Thyroid gland (tissue), 4 donors: ENCODE measurements at places on chromosomes 5 and 9. TPM values are rescaled to one million over a fixed set of nuclear protein-coding genes. Genes with fewer than 3 reads are reported as not detected.

GRCh38 chr5:179827680-179828079 lies 7.0 kb downstream of the SQSTM1 start:
- DNase-seq = no peak

- DNase-seq = no peak
Observed at GRCh38 chr5:147906326-147907095, at the start of gene C5orf46. C5orf46 (minus strand) TSS chr5:147906538; CDS start chr5:147906501, 37 bp downstream.

GRCh38 chr5:100668511-100668910 lies 133.3 kb downstream of the FAM174A start:
- DNase-seq = no peak

DNA sequence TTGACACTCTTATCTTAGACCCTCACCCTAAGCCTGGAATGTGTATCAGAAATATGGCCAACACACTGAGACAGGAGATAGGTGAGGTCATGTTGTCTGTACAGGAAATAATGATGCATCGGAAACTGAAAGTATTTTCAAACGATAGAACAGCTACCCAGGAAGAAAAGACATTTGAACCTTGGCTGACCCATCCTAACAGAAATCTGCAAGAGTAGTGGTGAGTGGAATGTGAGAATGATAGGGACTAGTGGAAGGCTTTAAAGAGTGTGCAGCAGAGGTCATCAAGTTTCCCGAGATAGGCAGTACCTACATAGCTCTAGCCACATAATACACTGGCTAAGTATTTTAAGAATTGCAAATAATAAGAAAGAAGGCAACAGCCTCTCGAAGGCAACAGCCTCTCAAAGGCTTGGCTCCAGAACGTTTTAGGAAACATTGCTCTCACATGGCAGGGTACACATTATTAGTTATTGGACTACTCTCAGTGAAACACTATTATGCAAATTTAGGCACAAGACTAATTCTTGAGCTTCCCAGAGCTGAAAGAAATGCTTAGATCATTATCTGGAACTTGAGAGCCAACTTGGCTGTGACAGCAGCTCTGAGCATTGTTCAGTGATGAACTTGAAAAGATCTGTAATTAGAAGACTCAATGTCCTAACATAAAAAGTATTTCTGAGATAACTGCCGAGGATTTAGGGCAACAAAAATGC lies 133.1 kb upstream of the FBXL7 start:
- DNase-seq = no peak

SIMC1 gene
- 14.9 TPM for total RNA-seq

DNA sequence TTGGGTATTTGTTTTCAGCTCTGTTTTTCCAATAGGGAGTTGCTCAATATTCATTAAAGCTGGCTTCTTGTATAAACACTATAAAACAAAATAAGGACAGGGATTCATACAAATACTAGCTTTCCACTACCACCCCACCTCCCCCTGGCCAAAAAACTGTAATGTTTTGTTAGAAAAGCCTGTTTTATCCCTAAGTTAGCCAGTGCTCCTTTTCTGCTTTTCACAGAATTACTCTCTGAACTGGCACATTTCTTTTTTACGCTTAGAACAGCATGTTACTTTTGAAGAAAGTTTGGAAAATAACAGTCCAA lies 147.4 kb upstream of the DMRT1 start:
- DNase-seq = no peak

DNA sequence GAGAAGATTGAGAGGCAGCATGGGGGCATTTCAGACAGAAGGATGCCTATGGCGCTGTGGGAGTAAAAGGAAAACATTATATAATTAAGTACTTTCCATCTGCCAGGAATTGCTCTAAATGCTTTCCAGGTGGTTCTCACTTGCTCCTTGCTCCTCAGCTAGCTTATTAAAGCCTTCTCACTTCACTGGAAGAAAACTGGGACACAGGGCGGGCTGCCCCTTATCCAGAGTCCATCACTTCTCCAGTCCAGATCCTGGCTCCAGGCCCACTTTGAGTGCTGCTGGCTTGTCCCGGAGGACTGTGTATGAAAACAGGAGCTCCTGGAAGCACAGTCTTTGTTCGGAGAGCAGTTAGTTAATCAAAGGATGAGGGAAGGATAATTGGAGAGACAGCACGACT lies 409.9 kb upstream of the ADAMTS16 start:
- no peak for DNase-seq

DNA sequence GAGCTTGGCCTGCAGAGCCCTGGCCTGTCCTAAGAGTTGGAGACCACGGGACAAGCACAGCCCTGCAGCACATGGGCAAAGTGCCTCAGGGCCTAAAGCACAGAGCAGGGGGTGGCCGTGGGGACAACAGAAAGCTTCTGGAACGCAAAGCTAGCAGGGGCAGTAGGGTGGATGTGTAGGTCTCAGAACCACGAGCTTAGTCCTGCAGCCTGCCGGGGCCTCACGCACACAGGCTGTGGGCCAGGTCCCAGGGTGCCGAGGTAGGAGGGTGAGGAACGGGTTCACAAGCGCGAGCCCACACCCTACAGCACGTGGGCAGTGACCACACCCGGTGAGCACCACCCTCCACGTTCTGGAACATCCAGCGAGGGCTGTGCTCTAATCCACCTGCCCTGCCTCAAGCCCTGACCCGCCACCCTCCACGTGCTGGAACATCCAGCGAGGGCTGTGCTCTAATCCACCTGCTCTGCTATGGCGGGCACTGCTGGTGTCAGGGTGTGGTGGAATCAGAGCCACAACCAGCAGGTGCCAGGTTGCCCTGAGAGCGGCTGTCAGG lies 9.3 kb downstream of the CLPTM1L start:
- no peak for DNase-seq

- peak; percentile 22 for DNase-seq
Observed at GRCh38 chr5:127878174-127878750, 175.1 kb downstream of the CCDC192 start.

DNA sequence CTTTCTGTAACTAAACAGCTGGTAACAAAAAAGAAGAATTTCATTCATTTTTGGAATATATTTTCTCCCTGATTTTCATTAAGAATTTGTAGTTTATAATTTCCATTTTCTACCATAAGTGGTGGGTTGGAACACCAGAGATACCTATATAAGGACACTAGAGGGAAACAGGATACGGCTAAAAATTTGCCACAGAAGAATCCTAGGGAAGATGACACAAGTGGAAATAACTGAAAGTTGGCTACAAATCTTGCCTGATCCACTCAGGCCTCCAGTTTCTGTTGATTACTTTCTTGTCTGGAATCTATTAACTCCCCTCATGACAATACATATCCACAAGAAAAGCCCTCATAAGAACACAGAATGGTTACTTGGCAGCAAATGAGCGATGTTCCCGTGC lies 46.8 kb downstream of the FREM1 start:
- DNase-seq = no peak

DNA sequence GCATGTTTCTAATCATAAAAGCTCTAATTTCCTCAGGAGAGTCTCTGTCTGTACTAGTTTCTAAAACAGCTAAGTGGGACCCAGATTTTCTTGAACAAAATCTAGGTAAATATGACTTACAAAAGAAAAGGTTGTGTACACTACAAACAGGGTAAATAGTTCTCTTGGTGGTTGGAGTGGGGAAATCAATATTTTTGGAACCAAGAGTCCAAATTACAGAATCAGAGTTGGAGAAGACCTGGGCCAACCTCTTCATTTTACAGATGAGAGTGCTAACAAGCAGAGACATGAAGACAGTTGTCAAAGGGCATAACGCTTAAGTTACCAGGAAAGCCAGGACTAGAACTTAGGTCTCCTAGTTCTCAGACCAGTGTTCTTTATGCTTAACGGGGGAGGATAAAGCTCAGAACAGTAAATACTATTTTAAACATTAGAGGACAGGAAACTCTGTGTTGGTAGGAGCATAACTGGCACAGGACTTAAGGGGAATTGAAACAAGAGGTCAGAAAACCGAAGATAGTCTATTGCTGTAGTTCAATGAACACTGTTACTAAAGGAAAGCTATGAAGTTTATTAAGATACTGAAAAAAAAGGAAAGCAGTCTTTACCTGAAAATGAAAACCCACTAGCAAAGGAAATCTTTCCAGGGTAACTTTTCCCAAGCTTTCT lies 9.3 kb upstream of the GOLGA1 start:
- no peak for DNase-seq

CCDC171 gene
- 8.1 TPM for total RNA-seq

DNA sequence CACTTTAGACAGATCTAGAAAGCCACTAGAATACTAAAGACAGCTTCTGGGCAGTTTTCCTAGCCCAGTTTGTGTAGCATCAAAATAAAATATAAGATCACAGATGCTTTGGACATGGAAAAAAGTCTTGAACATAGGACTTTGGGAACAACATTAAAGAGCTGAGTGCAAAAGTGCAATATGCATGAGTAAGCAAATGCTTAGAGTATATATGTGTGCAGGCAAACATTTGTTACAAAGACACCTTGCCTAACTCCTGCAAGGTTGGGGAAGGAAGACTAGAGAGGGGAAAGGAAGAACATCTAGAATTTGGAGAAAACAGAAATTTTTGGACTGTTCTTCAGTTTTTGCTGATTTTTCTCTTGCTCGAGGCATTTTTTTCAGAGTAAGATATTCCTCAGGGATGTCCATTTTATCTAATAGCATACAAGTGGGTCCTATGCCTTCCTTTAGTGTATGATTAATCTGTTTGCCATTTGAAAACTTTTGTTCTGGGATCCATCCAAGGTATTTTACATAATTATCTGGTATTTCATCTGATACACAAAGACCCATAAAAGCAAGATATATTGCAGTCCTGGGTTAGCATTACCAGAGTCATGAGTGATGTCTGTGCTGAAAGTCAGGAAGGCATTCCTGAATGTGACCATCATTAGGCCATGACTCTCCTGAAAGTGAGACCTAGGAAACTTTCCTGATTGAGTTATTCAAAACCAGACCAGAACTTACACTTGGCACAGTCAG lies 142.0 kb upstream of the RGMB start:
- no peak for DNase-seq

DNA sequence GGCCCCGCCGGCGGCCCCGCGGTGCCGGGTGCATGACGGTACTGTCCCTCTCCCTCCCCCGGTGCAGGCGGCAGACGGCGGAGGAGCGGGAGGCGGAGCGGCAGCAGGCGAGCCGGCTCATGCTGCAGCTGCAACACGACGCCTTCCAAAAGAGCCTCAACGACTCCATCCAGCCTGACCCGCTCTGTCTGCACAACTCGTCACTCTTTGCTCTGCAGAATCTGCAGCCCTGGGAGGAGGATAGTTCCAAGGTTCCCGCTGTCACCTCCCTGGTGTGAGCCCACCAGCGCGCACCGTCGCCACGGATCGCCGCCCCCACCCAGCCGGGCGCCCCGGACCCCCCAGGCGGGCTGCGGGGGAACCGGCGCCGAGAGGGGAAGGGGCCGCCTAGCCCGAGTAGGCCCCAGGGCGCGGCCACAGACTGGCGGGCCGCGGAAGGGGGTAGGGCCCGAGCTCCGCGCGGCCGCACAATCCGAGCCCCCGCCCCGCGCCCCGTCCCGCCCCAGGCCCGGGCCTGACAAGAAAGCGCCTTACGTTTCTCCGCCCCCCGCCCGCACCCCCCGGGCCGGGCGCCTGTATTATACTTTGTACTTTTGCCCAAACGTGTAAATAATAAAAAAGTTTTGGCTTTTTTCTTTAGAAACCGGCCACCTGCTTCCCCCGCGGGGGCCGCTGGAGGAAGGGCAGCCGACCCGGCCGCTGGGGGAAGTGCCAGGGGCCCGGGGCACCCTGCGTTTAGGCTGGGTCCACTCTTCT lies 2.5 kb downstream of the TLX3 start:
- peak; percentile 12 for DNase-seq

IFNA2 gene
- not detected for total RNA-seq

CATSPER3 gene
- 0.56 TPM for total RNA-seq

DNA sequence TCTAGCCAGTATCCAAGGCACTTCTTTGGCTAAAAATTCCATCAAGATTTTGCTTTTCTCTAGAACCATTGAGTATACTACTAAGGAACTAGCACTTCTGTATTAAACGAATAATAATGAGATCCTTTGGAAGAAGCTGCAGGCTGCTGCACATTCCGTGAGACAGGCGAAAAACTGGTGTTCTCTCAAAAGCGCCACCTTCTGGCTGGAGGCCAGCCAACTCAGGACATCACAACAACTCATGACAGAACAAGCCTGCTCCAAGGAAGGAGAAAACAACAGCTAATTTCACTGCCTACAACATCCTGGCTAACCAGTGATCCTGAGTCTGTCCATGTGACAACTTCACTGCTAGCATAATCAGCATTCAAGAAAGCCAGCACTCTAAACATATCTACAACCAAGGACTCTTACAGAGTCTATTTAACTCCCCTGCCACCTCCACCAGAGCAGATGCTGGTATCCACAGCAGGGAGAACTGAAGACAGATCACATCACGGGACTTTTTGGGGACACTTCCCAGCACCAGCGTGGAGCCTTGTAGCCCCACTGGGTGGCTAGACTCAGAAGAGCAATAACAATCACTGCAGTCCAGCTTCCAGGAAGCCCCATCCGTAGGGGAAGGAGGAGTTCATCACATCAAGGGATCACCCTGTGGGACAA lies 150.5 kb downstream of the YTHDC2 start:
- peak; percentile 60 for DNase-seq
